Thymus (tissue), 14 donors: ENCODE measurements at places on chromosomes 16 and 17.

DNA sequence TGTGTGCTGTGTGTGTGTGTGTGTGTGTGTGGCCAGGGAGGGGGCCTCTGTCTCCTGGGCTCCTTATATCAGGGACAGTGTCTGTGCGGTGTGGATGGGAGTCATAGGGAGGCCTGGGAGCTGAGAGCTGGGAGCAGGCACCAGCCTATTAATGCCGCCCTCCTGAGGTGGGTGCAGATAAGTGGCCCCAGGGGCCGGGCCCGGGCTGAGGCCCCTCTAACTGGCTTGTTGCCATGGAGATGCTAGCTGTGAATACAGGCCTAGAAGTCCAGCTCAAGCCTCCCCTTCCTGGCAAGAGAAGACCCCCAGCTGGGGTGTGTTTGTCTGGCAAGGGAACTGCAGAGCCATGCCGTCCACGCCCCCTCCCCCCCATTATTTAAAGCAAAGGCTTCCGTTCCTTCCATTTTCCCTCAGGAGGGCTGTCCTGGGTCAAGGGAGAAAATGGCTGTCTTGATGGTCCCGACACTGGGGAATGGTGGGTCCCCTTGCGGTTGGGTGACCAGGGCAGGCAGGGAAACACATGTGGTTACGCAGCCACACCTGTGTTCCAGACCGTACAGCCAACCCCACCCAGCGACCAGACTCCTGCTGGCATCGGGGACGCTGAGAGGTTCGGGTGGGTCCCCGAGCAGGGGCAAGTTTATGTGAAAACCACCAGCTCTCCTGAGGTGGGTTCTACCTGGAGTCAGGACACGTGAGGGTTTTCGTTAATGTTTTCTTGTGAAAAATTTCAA lies 141.1 kb downstream of the MRM1 start:
- no peak overlapping the region for H3K4me3 ChIP-seq
- no peaks in the 10 kb centered on the region for H3K36me3 ChIP-seq

DNA sequence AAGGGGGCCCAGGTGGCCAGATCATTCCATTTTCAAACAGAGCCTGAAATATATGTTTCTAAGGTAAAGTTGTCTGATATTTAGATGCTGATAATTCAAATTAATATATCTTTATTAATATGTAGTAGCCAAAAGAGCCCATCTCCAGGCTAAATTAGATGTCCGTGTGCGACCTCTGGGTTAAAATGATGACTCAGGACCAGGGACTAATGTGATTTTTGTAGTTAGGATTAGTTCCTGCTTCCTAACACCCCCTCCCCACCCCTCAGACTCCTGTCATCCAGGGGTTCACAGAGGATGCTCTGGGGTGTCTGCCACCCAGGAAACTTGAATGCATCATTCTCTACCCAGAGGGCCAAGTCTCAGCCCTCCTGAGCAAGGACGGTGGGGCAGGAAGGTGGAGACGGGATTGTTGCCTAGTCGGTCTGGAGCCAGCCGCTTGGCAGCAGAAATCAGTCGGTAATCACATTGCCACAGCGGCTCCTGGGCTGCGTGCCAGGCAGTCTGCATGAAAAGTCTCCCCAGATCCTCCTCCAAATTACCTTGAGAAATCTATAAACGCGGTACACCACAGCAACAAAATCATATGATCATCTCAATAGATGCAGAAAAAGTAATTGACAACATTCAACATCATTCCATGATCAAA lies 29.8 kb downstream of the CNGB1 start:
- H3K4me3 ChIP-seq = no peak overlapping the region
- no peak for DNase-seq
- no peaks in the 10 kb centered on the region for H3K27me3 ChIP-seq
- H3K4me1 ChIP-seq = no peaks in the 10 kb centered on the region

GRCh38 chr16:57539072-57539796 lies 2.9 kb upstream of the CCDC102A start:
- no peaks in the 10 kb centered on the region for H3K27me3 ChIP-seq
- DNase-seq = no peak
- no peak overlapping the region for H3K27ac ChIP-seq
- no peaks in the 10 kb centered on the region for H3K36me3 ChIP-seq
- H3K4me1 ChIP-seq = peaks cover 68% of the 10 kb centered on the region
- no peak overlapping the region for H3K4me3 ChIP-seq

- no peaks in the 10 kb centered on the region for H3K4me1 ChIP-seq
- no peaks in the 10 kb centered on the region for H3K27me3 ChIP-seq
- H3K4me3 ChIP-seq = no peak overlapping the region
- no peak overlapping the region for H3K27ac ChIP-seq
These were observed 178.2 kb downstream of the TMEM132E start for GRCh38 chr17:34757611-34758010.

DNA sequence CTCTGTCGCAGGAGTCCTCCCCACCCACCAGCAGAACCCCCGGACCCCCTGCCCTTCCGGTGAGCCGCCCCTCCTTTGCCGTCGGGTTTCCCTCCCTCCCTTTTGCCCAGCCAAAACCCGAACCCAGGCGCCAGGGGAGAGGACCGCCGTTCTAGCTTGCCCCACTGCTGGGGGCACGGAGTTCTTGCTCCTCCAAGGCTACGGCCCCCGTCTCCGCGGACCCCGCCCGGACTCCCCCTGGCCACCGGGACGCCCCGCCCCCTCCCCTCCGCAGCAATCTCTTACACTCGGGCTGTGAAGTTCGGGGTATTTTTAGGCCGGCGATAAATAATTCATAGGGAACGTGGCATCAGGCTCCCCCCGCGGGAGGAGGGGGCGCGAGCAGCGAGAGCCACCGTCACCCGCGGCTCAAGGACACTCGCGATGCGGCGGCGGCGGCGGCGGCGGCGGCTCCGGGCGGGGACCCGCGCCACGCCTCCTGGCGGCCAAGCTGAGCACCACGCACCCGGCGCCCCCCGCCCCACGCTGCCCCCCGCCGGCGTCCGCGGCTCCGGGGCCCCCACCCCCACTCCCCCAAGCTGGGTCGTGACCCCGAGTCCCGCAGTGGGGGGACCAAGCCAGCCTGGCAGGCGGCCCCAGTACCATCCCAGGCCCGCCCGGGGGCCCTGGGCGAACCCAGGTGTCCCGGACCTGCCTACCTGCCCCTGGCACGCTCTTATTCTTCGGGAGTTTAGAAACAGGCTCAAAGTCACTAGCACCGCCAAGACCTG lies at the start of gene GRIN2C:
GRIN2C (minus strand) TSS at position 427 of the 770 bp plus-strand sequence. CDS start 4,793 bp downstream, outside the sequence.
- peaks cover 89% of the 10 kb centered on the region for H3K27me3 ChIP-seq
- no peak for DNase-seq
- H3K4me3 ChIP-seq = no peak within 1 kb of the TSS
- H3K36me3 ChIP-seq = no peaks in the 10 kb centered on the region
- H3K27ac ChIP-seq = no peak within 1 kb of the TSS
- peaks cover 16% of the 10 kb centered on the region for H3K4me1 ChIP-seq

DNA sequence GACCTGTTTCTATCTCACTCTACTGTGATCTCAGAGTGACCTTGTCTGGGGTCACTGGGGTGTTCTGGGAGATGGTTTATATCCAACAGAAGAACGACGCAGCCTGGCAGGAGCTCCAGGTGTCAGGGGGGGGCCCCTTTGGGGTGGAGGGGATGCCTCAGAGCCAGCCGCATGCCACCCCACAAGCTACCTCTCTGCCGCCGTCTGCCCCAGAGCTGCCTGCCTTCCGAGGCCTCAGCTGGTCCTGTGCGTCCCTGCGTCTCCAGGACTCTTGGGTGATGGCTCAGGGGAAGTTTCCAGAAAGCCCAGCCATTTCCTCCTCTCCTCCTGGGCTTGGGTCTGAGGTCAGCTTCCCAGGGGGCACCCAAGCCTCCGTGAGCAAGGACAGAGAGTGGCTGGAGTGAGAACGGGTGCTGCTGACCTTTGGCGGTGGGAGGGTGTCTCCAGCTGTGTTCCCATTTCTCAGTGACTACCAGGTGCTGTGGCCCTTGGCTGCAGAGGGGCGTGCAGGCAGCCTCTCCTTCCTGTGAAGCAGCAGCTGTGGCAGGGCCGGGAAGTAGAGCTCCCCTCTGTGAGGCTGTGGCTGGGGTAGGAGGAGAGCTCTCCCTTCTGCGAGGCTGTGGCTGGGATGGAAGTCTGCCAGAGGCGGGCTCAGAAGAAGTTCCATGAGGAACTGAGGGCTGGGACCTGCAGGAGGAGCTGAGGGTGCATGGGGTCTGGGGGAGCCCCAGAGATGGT lies 19.8 kb downstream of the JPH3 start:
- no peaks in the 10 kb centered on the region for H3K4me1 ChIP-seq
- H3K27me3 ChIP-seq = no peaks in the 10 kb centered on the region
- no peak overlapping the region for H3K4me3 ChIP-seq
- DNase-seq = no peak

DNA sequence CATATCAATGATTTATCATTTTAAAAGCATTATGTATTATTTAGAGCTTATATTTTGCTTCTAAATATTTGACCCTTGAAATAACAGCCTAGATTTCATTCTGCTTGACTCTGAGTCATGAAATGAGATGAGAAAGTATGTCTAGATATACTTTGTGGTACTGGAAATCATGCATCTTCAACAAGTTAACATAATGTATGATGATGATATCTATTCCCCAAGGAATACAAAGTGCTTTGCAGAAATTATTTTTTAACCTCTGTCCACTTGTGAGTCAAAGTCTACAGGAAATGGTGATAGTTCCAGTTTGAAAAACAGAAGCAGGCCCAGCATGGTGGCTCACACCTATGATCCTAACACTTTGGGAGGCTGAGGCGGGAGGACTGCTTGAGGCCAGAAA lies 36.1 kb downstream of the GOSR1 start:
- no peak overlapping the region for H3K27ac ChIP-seq
- H3K4me3 ChIP-seq = no peak overlapping the region
- peaks cover 2% of the 10 kb centered on the region for H3K4me1 ChIP-seq
- H3K36me3 ChIP-seq = peaks cover 9% of the 10 kb centered on the region
- no peak for DNase-seq

GRCh38 chr16:1119129-1119528 lies 23.1 kb upstream of the C1QTNF8 start:
- peaks cover 3% of the 10 kb centered on the region for H3K27me3 ChIP-seq
- DNase-seq = no peak
- H3K4me1 ChIP-seq = no peaks in the 10 kb centered on the region
- no peak overlapping the region for H3K4me3 ChIP-seq
- H3K27ac ChIP-seq = no peak overlapping the region

- H3K27ac ChIP-seq = no peak overlapping the region
- no peaks in the 10 kb centered on the region for H3K36me3 ChIP-seq
- no peak for DNase-seq
- H3K27me3 ChIP-seq = no peaks in the 10 kb centered on the region
- H3K4me3 ChIP-seq = no peak overlapping the region
These were observed 22.3 kb upstream of the HSBP1 start for GRCh38 chr16:83785455-83785854.

DNA sequence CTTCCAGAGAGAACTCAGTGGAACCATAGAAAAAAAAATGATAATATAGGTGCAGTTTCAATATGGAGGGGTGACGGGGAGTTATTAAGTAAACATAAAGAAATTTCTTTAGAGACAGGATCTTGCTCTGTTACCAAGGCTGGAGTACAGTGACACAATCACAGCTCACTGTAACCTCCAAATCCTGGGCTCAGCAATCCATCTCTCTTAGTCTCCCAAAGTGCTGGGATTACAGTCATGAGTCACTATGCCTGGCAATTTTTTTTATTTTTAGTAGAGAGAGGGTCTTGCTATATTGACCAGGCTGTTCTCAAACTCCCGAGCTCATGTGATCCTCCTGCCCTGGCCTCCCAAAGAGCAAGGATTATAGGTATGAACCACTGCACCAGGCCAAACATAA lies 48.8 kb downstream of the NLRC5 start:
- peak overlapping the region; percentile 61 for H3K27ac ChIP-seq
- no peak overlapping the region for H3K4me3 ChIP-seq
- H3K4me1 ChIP-seq = peaks cover 7% of the 10 kb centered on the region
- DNase-seq = no peak

DNA sequence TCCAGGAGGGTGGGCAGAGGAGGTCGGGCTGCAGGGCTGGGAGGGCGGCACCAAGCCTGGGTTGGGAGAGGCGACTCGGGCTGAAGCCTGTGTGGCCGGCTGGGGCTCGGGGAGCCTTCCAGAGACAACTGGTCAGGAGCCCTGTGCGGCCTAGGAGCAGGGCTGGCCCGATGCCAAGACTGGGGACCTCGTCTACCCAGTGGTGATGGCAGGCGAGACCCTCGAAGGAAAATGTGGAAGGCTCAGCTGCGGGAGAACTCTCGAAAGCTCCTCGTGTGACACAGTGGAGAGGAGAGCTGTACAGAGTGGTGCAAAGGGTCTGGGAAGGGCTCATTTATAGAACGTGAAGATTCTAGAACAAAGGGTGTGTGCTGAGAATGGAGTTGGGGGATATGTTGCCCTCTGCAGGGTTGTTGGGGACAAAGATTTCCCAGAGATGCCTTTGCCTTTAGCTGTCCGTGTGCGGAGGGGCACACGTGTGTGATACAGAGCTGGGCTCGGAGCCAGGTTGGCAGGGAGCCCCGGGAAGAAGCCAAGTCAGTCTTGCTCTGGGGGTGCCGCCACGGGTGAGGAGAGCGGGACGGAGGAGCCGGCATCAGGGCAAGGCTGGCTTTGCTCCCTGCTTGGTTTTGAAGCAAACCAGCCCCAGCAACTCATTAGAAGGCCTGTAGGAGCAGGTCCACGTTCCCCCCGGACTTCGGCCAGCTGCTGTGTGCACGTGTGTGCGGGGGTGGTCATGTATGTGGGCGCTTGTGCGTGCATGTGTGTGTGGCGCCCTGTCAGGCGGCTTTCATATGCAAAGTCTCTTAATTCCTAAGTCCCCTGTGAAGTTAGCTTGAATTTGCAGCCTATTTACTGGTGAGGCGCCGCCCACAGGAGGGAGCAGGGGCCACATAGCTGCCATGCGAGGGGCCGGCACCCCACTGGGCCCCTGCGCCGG lies 132.4 kb upstream of the CHMP6 start:
- no peak overlapping the region for H3K27ac ChIP-seq
- H3K4me3 ChIP-seq = no peak overlapping the region
- peaks cover 54% of the 10 kb centered on the region for H3K4me1 ChIP-seq
- H3K27me3 ChIP-seq = no peaks in the 10 kb centered on the region
- H3K36me3 ChIP-seq = peaks cover 70% of the 10 kb centered on the region

DNA sequence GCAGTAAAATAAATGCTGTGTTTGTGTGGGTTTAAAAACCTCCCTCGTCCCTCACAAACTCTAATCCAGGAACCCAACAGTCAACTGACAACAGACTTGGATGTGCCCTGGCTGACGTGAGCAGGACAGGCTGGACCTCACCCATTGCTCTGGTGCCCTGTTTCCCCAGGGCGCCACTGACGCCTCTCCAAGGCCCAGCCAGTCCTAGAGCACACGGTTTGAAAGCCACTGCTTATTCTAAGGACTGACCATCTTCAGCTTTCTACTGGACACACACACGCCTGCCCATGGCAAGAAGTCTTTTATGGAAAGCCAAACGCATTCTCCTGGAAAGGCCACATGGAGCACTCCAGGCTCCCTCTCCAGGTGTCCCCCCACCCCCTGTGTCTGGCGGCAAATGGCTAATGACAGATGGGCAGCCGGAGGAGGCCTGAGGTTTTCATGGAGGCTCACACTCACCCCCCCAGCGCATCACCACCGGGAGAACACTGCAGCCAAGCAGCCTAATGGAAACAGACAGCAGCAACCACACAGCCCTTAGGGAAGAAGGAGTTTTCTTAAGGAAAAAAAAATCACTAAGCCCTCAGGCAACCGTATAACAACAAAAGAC lies 319.2 kb downstream of the SOX9 start:
- no peak overlapping the region for H3K27ac ChIP-seq
- no peaks in the 10 kb centered on the region for H3K36me3 ChIP-seq
- no peak overlapping the region for H3K4me3 ChIP-seq
- no peak for DNase-seq

- no peak overlapping the region for H3K4me3 ChIP-seq
- no peaks in the 10 kb centered on the region for H3K36me3 ChIP-seq
- no peak for DNase-seq
- H3K27me3 ChIP-seq = peaks cover 29% of the 10 kb centered on the region
- peaks cover 21% of the 10 kb centered on the region for H3K4me1 ChIP-seq
These were observed 5.3 kb downstream of the MPP2 start for GRCh38 chr17:43901861-43902589.

- DNase-seq = no peak
- H3K4me3 ChIP-seq = no peak overlapping the region
- H3K4me1 ChIP-seq = no peaks in the 10 kb centered on the region
- no peaks in the 10 kb centered on the region for H3K27me3 ChIP-seq
- H3K27ac ChIP-seq = no peak overlapping the region
These were observed 39.5 kb downstream of the RCVRN start for GRCh38 chr17:9865586-9865985.
